ENCODE measurements at places on chromosomes 5 and 9.

DNA sequence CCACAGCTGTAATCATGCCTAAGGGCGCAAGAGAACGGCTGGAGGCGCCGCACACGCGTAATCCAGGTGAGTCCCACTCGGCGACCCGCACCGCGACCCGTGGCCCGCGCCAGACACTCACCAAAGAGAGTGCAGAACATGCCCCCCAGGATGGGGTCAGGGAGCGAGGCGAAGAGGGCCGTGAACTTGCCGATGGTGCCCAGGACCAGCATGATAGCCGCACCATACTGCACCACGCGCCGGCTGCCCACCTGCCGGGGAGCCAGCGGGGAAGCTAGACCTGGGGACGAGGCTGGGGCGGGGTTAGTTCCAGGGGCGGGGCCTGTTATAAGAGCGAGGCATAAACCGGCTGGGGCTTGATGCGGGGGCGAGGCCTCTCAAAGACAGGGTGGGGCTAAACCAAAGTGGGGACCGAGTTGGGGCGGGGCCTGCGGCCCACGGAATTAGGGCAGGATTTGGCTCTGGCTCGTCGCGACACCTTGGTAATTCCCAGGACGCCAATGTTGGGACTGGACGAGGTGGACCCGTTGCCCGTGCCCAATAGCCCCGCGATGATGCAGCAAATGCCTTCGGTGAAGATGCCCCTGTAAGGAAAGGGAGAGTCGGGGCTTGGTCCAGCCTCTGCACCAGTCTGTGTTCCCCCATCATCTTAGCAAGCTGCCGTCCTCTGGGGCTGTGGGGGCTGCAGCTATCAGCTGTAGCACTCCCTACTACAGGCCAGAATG lies 4.8 kb downstream of the SLC23A1 start:
- DNase-seq: no peak

DNA sequence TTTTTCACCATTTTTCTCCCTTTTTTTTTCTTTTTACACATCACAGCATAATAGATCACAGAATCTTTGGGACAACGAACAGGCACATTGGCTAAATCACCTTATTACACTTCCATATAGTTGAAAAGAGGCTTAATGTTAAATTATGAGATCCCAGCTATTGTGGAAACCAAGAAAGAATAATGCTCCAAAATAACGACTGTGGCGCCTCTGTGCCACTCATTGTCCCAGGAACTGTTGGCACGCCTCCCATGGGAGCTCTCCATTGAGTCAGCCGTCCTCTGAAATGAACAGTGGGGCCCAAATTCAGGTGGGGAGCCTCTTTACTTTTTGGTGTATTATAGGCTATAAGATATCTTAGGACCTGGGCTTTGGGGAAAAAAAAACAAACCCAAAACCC lies 82.2 kb upstream of the NFIB start:
- DNase-seq: no peak

- no peak for DNase-seq
Observed at GRCh38 chr5:91229031-91229727, 153.9 kb downstream of the ARRDC3 start.

DNA sequence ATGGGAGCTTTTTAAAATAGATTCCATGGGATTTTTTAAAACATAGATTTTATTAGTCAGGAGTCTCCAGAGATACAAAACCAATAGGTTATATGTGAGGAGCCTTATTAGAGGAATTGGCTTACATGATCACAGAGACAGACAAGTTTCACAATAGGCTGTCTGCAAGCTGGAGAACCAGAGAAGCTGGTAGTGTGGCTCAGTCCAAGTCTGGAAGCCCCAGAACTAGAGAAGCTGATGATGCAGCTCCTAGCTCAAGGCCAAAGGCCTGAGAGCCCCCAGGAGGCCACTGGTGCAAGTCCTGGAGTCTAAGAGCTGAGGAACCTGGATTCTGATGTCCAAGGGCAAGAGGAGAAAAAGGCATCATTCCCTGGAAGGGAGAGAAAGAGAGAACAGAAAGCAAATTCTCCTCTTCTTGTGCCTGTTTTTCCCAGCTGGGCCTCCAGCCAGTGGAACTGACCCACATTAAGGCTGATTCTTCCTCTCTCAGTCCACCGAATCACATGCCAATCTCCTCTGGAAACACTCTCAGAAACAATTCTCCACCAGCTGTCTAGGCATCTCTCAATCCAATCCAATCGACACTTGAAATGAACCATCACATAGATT lies 59.3 kb downstream of the AHRR start:
- DNase-seq: no peak

GRCh38 chr9:133585481-133586351 lies 23.5 kb downstream of the FAM163B start:
- DNase-seq: no peak

DNA sequence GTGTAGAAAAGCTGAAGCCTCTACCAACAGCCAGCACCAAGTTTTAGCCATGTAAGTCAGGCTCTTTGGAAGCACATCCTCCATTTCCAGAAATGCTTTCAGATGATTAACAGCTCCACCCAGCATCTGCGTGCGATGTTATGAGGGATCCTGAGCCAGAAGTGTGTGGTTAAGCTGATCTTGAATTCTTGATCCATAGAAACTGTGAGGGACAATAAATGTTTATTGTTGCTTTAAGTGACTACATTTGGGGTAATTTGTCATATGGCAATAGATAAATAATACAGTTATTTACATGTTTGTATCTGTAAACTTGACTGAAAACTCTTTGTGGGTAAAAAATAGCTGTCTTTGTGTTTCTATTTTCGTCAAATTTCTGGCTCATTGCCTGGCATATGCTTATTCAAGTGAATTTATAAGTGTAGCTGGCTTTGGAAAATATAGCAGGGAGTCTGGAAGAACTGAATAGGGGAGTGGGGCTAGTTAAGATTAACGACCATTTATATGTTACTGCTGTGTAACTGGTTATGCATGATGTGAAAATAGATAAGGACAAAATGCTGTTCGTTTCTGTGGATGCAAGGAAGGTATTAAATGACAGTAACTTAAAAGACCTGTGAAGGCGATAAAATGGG lies 234.1 kb downstream of the LRRC70 start:
- no peak for DNase-seq

GRCh38 chr5:103648086-103648485 lies 85.5 kb upstream of the NUDT12 start:
- no peak for DNase-seq

DNA sequence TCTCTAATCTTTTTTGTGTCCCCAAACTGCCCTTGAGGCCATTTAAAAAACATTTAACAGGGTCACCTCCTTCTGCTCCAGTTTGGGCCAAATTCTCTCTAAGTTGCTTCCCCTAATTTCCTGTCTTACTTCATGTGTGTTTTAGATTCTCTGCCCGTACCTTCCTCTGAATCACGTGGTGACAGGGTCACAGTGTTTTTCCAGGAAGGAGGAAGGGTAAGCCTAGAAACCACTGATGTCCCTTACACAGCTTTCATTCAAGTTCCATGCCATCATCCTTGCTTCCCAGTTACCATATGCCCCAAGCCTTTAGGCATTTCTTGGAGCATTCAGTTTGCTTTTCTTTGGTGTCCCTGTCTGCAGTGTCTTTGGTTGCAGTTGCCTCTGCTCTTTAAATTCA lies 42.4 kb upstream of the MACIR start:
- no peak for DNase-seq

- no peak for DNase-seq
Observed at GRCh38 chr9:85443190-85443598, 298.6 kb downstream of the AGTPBP1 start.

DNA sequence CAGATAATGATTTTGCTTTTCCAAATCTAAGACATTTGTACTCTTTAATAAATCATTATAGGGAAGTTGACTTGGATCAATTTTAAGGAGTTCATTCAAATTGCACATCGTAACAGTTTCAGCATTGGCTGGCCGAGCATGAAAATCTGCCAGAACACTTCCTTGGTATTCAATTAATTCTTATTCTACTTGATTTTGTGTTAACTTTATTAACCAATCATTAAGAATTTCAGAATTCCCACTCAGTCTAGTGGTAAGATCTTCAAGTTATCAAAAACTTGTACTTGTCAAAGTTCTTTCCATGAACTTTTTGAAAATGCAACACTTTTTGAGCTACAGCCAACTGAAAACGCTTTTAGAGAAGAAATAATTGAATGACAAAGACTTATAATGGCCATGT lies 565.8 kb downstream of the TLE1 start:
- DNase-seq: no peak

DNA sequence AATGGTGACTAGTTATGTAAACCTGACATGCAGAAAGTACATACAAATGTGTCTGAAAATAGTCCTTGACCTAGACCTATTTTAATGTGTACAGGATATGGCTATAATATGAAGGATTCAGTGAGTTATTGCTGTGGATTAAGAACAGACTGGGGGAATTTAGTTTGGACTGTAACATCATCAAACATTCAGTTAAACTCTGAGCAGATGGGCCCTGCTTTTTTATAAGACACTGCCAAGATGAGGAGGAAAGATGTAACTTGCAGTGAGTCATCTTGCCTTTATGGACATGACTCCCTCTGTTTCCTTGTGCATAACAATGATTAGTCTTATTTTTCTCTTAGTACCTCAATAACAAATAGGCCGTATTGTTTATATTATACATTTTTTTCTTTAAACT lies 12.2 kb downstream of the PPP3R2 start:
- no peak for DNase-seq

- DNase-seq: no peak
Observed at GRCh38 chr9:20929276-20929675, 102.2 kb downstream of the HACD4 start.

DNA sequence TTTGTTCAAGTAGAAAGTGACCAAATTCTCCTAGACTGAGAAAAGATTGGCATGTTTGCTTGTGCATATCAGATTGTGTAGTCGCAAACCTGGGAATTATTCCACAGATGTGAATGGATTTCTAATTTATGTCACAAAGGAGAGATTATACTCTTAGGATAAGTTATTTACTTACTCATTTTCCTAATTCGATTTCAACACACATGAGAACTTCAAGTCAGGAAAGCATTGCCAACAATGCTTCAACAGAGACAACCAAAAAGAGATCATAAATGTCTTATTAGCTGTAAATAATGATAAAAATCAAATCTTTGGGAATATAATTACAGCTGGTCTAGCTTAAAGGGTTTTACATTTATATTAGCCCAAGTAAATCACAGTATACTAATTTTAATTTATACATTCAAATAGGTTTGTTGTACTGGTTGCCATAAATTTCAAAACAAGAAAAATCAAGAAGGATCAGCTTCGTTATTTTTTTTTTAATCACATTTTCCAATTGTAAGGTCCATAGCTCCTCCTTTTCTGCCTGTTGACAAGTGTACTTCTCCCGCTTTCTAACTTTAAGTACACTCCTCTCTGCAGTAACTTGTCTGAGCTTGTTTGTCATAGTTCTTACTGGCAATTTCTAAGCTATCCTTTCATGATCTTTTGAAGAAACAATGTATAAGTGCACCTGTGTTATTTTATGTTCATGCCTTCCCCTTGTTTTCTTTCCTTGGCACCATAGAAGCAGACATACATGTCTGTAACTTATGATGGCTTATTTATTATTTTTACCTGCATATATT lies 246.6 kb downstream of the DEPDC1B start:
- DNase-seq: no peak

DNA sequence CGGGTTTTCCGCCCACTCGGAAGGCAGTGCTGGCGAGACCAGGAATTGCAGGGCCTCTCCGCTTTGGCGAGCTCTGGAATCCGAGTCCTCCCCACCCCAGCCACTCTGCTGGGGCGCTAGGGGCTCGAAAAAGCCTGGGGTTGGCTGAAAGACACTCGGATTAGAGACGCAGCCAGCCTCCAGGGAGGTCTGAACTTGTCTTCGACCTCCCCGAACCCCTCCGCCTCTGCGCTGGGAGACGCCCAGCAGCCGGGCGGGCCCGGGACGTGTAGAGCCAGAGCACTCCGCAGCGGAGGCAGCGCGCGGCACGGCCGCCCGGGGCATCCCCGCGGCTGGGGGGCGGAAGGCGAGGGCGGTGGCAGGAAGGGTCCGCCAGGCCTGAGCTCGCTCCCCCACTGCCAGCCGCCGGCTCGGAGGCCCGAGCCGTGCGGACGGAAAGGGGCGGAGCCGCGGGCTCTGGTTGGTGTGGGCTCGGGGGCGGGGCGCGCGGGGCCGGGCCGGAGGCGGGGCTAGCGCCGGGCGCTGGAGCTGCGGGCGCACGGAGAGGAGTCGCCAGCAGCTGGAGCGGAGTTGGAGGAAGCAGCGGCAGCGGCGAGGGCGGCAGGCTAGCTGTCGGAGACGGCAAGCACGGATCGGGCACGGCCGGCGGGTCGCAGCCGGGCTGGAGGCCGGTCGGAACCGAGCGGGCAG lies at the start of gene PIK3R1:
Gene PIK3R1 (plus strand): TSS at position 549 of the 690 bp plus-strand sequence. CDS start 10,920 bp downstream, outside the sequence.
- peak; percentile 91 for DNase-seq

DNA sequence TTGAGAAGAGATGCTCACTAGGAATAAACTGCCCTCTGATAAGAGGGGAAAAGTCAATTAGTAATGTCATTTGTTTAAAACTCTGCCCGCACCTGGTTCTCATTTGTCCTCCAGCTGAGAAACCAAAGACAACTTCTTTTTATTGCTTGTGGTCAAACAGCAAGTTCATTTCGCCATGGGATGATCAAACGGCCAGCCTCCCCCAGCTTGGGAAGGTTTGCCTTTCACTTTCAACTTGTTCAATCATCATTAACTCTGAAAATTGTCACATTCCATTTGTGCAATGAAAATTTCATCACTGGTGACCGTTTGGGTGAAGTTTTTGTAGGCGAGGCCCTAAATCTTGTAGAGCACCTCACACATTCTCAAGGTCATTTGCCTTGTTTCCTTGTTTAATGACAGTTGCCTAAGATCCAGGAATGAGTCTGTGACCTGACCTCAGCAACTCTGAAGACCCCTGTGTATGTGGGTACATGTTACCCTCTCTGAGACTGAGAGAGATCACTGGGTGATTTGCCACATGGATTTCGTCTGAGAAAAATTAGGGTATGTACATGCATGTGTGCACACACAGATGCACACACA lies 117.7 kb downstream of the MARCHF3 start:
- DNase-seq: no peak

GRCh38 chr9:130689937-130690700 lies 3.5 kb upstream of the EXOSC2 start:
- DNase-seq: no peak

GRCh38 chr9:135907431-135908092 lies at the start of gene CAMSAP1:
CAMSAP1 (minus strand) TSS chr9:135907546; CDS start chr9:135907159, 387 bp downstream.
- peak; percentile 93 for DNase-seq

DNA sequence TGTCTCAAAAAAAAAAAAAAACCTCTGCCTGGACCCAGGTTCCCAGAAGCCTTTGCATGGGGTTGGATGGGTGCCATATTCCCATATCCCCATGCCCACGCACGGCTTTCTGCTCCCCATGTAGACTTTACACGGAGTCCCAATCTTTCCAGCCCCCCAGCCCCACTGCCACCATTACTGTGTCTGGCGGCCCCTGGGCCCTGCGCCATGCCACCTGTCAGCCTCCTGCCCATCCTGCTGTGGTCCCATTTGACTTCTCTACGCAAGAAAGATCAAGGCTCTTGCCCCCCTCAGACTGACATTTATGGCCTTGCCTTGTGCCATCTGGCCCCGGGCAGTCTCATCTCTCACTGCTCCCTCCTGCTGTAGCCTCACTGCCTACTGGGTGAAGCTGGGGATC lies 6.5 kb upstream of the AK1 start:
- no peak for DNase-seq

- no peak for DNase-seq
Observed at GRCh38 chr5:126837906-126838539, 61.1 kb downstream of the LMNB1 start.

GRCh38 chr9:132575811-132576210 lies 6.6 kb upstream of the BARHL1 start:
- DNase-seq: no peak

- no peak for DNase-seq
Observed at GRCh38 chr5:10935536-10935935, 174.5 kb upstream of the DAP start.

- no peak for DNase-seq
Observed at GRCh38 chr5:136143763-136144162, 11.1 kb downstream of the SMAD5 start.

GRCh38 chr9:134652291-134653225 lies 11.0 kb downstream of the COL5A1 start:
- DNase-seq: no peak

Data from activated effector memory CD4-positive, alpha-beta T cell treated with Interleukin-2 at 50 U/mL for 16 hours (primary cell).